Lung (tissue), 17 donors: ENCODE measurements at places on chromosomes 2 and 18. TPM values are rescaled to one million over a fixed set of nuclear protein-coding genes. Genes with fewer than 3 reads are reported as not detected.

- peaks cover 5% of the 10 kb centered on the region for H3K4me1 ChIP-seq
- no peaks in the 10 kb centered on the region for H3K27me3 ChIP-seq
- peak; percentile 94 for DNase-seq
- peaks cover 19% of the 10 kb centered on the region for H3K36me3 ChIP-seq
- no peak overlapping the region for H3K27ac ChIP-seq
- no peak overlapping the region for H3K4me3 ChIP-seq
Measured at GRCh38 chr2:128178650-128179460, 87.9 kb downstream of the UGGT1 start.

- DNase-seq = no peak
- no peak overlapping the region for H3K27ac ChIP-seq
- H3K4me3 ChIP-seq = no peak overlapping the region
Measured at GRCh38 chr18:36578871-36579710, 249.7 kb downstream of the TPGS2 start.

DNA sequence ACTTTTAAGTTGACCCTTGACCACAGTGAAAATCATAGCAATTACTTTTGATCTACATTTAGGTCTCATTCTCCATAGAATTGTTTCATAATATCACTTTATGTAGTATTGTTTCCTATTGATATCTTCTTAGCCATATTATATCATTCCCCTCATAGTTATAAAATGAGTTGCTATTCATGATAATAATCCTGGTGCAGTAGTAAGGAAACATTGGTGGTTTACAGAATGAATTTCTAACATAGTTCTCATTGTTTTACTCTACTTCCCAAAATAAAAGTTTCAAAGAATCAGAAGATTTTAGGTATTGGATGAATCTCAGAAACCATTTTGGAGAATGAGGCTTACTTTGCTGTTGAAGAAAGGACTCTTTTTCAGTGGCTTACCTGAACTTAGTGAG lies 246.0 kb downstream of the PARD3B start:
- no peak overlapping the region for H3K27ac ChIP-seq
- H3K27me3 ChIP-seq = no peaks in the 10 kb centered on the region
- no peak overlapping the region for H3K4me3 ChIP-seq
- H3K4me1 ChIP-seq = peaks cover 4% of the 10 kb centered on the region

GRCh38 chr2:238237431-238238135 lies 2.3 kb downstream of the HES6 start:
- H3K27ac ChIP-seq = no peak overlapping the region
- H3K4me1 ChIP-seq = peaks cover 2% of the 10 kb centered on the region
- H3K27me3 ChIP-seq = no peaks in the 10 kb centered on the region
- H3K36me3 ChIP-seq = no peaks in the 10 kb centered on the region
- DNase-seq = no peak
- no peak overlapping the region for H3K4me3 ChIP-seq

Gene CGREF1
- 0.89 TPM for total RNA-seq

GRCh38 chr18:42549596-42549995 lies 565.9 kb downstream of the RIT2 start:
- H3K27ac ChIP-seq = no peak overlapping the region
- DNase-seq = no peak
- peaks cover 2% of the 10 kb centered on the region for H3K27me3 ChIP-seq
- H3K4me1 ChIP-seq = no peaks in the 10 kb centered on the region
- no peak overlapping the region for H3K4me3 ChIP-seq
- no peaks in the 10 kb centered on the region for H3K36me3 ChIP-seq

- peak; percentile 55 for DNase-seq
- no peaks in the 10 kb centered on the region for H3K36me3 ChIP-seq
- no peak overlapping the region for H3K4me3 ChIP-seq
- H3K27ac ChIP-seq = no peak overlapping the region
- no peaks in the 10 kb centered on the region for H3K27me3 ChIP-seq
Measured at GRCh38 chr2:42949125-42949524, 156.7 kb upstream of the HAAO start.
